ENCODE measurements at places on chromosomes 2 and 18.

DNA sequence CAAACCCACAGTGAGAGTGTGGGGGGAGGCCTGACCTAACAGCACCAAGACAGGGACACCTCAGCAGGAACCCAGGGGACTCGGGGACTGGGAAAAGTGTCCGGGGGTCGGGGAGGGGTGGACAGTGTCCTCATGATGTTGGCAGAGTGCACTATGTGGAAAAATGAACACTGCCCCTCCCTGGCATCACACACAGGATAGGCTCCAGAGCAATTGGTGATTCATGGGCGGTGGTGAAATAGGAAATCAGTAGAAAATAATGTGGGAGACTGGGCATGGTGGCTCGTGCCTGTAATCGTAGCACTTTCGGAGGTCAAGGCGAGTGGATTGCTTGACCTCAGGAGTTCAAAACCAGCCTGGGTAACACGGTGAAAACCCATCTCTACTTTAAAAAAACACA, 3.6 kb upstream of the ANO7 start:
- DNase-seq, result no peak

DNA sequence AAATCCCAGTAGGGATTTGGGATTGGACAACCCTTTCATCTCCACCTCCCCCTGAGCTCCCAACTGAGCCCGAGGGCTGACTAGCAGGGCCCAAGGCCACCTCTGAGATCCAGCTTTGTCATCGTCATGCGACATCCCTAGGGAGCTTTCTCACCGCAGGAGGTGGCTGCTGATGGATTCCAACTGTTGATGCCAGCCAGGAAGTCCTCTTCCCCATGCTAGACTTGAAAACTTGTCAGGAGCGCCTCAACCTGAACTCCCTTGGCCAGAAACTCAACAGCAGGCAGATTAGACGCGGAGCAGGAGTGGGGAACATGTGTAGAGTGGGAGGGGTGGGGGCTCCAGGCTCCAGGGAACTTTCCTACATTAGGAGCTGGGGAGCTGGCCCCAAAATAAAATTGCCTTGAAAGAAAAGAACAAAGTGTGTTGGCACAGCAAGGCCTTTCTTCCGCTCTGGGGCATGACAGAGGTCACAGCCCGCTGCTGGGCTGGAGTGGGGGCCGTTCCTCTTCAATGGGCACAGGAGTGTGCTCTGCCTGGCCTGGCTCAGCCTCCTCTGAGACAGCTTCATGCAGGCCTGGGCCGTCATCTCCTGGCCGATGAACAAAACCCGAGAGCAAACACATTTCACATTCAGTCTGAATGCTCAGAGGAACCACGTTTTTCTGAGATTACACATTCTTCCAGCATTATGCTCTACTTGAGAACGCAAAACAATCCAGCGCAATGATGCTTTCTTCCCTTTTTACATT, 34.5 kb downstream of the EMILIN2 start:
- DNase-seq, result no peak

DNA sequence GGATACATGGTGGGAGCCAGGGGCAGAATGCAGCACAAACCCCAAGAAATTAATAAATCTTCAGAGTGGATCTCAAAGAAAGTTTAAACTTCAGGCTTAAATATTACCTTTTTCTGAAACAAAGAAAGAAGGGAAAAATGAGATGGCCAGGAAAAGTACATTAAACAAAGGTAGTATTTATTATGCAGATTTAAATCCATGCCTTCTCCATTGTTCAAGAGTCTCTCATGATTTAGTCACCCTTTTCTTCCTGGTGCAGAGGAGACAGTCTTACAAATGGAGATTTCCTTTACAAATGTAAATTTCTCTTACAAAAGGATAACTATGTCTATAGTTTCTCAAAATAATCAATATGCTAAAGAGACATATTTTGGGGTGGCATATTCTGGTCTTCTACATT, 33.4 kb upstream of the PPM1B start:
- no peak for DNase-seq

GRCh38 chr2:234679301-234679740, 182.4 kb upstream of the ARL4C start:
- no peak for DNase-seq

- DNase-seq, result peak; percentile 77
Measured at GRCh38 chr18:54269893-54270844, 852 bp downstream of the POLI start.

DNA sequence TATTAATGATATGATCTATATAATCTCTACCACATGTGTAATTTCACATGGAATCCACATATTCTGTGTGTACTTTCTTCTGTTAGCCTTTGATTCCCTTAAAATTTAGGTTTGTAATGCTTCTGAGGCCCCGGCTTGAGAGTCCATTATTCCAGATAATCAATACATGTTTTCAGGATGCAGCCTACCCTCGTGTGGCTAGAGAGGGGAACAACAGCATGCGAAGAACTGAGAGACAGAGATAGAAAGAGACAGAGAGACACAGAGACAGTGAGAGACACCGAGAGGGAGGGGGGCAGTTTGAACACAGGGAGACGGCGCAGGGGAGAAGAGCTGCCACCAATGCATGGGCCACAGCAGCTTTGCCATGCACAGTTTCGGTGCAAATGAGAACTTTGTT, 185.4 kb downstream of the SNTG2 start:
- no peak for DNase-seq

DNA sequence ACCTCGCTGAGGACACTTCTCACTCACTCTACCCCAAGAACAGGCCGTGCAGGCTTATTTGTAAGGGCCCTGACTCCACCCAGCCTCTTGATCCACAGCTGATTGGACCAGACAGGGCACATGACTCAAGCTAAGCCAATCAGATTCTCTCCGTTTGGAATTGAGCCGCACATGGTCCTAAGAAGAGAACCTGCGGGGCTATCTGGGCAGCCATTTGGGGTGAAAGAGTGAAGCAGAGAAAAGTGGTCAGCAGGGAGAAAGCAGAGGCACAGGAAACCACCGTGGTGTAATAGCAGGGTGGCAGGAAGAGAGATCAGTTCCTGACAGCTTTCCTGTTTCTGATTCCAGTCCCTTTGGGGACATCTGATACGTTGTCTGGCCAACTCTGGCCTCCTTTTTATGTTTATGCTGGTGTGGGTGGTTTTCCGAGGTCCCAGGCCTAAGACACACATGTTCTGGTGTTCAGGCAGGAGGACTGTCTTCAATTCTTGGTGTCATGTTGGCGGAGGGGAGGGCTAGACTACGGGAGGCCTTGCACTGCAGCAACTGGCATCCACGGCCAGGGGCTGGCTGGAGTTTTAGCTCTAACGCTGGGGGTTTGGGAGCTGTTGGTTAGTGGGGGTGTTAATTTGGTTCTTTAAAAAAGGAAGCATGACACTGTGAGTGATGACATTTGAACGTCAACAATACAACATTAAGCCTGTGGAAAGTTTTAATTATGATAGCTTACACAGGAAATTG, 26.1 kb upstream of the SPTBN1 start:
- no peak for DNase-seq

GRCh38 chr2:115413791-115414190, 971.4 kb downstream of the DPP10 start:
- DNase-seq, result no peak

DNA sequence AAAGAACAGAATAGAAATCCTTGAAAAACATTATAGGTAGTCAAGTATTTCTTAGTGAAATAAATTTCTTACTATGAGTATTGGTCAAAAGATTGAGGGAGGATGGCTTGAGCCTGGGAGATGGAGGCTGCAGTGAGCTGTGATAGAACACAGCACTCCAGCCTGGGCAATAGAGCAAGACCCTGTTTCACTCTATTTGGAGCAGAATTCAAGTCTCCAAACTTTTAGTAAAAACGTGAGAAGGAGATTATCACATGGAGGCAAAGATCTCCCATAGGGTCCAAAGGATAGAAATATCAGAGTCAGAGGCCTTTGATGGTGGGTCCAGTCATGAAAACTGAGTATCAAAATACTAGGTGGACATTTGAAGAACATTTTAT, 2.4 kb upstream of the MYL12A start:
- no peak for DNase-seq

- DNase-seq, result no peak
Measured at GRCh38 chr2:25417715-25418369, 76.1 kb upstream of the DNMT3A start.

DNA sequence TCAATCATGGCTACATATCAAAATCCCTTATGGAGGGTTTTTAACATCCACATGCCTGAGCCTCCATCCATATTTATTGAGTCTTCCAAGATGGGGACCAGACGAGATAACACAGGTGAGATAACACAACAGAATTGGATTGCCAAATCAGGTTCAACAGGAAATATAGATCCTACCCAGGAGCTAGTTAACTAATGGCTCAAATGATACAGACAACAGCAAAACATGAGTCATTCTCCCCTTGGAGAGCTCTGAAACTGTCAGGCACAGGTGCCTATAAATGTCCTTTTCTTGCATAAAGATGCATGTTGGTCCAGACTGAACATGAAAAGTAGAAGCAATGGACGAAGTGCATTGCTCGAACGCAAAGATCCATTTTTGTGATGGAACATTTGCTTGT, 202.2 kb downstream of the CDH20 start:
- no peak for DNase-seq

Measured in NCI-H1417 treated with DMSO at 0.1 percent for 48 hours (cell line).